ENCODE measurements at places on chromosomes 7 and 10. TPM values are rescaled to one million over a fixed set of nuclear protein-coding genes. Genes with fewer than 3 reads are reported as not detected.

DNA sequence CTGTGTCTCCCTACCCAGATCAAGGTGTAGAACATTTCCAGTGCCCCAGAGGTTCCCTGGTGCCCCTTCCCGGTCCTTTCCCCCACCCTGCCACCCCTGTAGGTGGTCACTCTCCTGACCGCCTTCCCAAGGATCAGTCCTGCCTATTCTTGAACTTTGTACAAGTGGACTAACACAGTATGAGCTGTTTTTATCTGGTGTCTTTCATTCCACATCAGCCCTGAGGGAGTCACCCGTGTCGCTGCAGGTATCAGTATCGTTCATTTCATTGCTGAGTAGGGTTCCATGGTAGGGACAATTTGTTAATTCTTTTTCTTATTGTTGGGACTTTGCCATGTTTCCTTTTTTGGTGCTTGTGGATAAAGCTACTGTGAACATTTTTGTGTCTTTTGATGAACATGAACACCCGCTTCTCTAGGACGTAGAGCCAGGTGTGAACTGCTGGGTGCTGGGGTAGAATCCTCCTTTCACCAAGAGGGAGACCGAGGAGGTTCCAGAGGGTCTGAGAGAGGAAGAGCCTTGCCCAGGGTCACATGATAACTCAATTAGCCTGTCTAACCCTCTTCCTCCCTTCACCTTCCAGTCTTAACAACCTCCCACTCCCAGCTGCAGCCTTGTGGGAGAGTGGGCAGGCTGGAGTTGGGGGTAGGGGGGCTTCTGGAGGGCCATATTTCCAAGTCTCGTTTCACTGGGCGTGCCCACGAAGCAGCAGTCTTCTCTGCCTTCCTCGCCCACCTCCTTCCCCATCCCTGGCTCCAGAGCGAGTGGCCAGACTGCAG is 18.0 kb downstream of the PALD1 start:
- H3K4me3 ChIP-seq: no peak overlapping the region
- H3K36me3 ChIP-seq: peaks cover 6% of the 10 kb centered on the region
- H3K4me1 ChIP-seq: peaks cover 7% of the 10 kb centered on the region
- H3K27ac ChIP-seq: no peak overlapping the region
- peaks cover 31% of the 10 kb centered on the region for H3K27me3 ChIP-seq

- no peak for DNase-seq
- no peaks in the 10 kb centered on the region for H3K27me3 ChIP-seq
- H3K27ac ChIP-seq: no peak overlapping the region
These were observed 124.4 kb upstream of the ITGB1 start for GRCh38 chr10:33082373-33082895.

UCN3 gene
- total RNA-seq: not detected

- H3K27ac ChIP-seq: no peak overlapping the region
- H3K4me1 ChIP-seq: no peaks in the 10 kb centered on the region
- H3K27me3 ChIP-seq: peaks cover 45% of the 10 kb centered on the region
- no peak overlapping the region for H3K4me3 ChIP-seq
- no peaks in the 10 kb centered on the region for H3K36me3 ChIP-seq
These were observed 93.1 kb downstream of the OAT start for GRCh38 chr10:124325633-124325914.

DNA sequence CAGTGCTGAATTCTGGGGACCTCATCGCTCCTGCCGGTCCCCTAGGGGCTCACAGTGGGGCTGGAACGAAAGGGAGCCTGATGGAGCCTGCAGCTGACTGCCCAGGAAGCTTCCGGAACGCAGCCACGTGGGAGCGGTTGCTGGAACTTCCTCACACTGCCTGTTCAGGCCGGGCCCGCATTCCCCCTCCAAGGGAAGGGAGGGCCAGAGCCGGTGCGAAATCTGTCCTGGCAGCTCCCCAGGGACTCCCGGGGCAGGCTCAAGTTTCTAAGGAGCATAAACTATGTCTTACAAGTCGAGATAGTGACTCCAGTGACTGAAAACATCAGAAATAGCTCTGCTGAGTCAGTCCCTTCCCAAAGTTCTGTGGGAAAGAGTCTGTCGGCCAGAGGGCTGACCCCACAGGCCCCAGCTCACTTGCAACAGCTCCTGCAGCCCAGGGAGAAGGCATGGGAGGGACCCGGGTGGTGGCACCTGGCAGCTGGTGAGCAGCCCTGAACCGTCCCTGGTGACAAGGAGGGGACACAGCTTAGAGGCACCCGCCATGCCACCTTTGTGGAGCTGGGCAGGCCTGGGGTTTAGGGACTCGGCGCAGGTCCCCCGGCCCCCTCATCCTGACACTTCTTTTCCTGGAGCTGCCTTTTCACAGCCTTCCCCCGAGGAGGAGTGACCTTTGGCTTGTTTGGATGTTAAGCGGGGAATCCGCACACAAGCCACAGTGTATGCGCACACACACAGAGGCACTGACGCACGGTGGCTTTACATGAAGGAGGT is 47.6 kb downstream of the PDGFA start:
- DNase-seq: no peak
- peaks cover 2% of the 10 kb centered on the region for H3K36me3 ChIP-seq
- peaks cover 4% of the 10 kb centered on the region for H3K27me3 ChIP-seq
- H3K27ac ChIP-seq: no peak overlapping the region
- H3K4me1 ChIP-seq: no peaks in the 10 kb centered on the region
- H3K4me3 ChIP-seq: no peak overlapping the region

- no peak overlapping the region for H3K4me3 ChIP-seq
- no peaks in the 10 kb centered on the region for H3K27me3 ChIP-seq
These were observed 342.9 kb downstream of the CALN1 start for GRCh38 chr7:72069263-72069662.

ENTPD1 gene
- total RNA-seq: 5.4 TPM

DNA sequence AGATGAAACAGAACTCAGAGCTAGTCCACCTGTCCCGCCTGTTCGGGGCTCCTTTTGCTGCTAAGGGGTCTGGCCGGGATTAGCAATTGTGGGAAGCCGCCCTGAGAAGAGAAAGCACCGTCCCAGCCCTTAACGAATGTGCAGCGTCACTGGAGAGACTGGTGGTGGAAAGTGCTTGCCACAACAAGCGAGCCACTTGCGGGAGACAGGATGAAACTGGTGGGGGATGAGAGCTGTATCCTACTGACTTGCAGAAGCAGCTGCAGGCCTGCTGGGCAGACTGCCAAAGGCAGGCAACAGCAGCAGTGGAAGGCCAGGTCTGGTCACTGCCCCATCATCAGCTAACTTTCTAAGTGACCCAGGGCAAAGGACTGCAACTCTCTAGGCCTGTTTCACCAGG is 95.4 kb downstream of the FAM53B start:
- no peak for DNase-seq
- H3K27me3 ChIP-seq: no peaks in the 10 kb centered on the region
- H3K27ac ChIP-seq: peak overlapping the region; percentile 97
- no peaks in the 10 kb centered on the region for H3K36me3 ChIP-seq

NEUROD6 gene
- total RNA-seq: not detected

- H3K36me3 ChIP-seq: no peaks in the 10 kb centered on the region
- no peak within 1 kb of the TSS for H3K4me3 ChIP-seq
- DNase-seq: no peak
These were observed at the start of gene ZNF716 for GRCh38 chr7:57449904-57450303. Gene ZNF716, plus strand, starts transcription at chr7:57450177. Its CDS starts 112 bp downstream, at chr7:57450289.

GRCh38 chr10:94282369-94282768 is 80.4 kb downstream of the NOC3L start:
- no peak overlapping the region for H3K4me3 ChIP-seq
- H3K36me3 ChIP-seq: no peaks in the 10 kb centered on the region
- peaks cover 50% of the 10 kb centered on the region for H3K27me3 ChIP-seq
- DNase-seq: no peak
- H3K27ac ChIP-seq: no peak overlapping the region
- peaks cover 11% of the 10 kb centered on the region for H3K4me1 ChIP-seq

DNA sequence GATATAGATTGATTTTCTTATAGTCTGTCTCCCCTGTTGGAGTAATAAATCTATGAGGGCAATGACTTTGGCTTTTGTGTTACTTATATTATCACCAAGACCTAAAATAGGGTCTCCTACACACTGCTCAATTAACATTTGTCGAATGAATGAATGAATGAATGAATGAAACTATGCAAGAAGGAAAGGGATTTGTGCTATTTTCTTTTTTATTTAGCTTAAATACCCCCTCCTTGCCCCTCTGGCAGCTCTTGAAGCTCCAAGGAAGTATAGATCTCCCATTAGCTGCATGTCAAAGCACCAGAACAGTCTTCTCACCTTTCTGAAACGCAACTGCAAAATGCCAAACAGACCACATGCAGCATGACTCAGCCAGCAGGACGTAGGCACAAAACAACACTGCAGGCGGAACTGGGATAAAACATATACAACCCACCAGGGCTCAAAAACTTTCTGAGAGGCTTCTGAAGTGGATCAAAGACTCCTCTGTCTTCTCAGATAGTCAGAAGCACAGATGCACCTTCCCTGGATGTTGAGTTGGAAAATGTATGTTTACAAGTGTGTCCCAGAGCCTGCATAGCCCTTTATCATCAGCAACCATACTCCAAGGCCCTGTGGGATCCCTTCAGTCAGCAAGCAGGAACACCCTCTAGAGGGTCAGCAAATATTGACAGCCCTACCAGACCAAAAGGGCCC is 187.8 kb downstream of the NPSR1 start:
- peaks cover 5% of the 10 kb centered on the region for H3K4me1 ChIP-seq
- peaks cover 33% of the 10 kb centered on the region for H3K27me3 ChIP-seq

FAM171A1 gene
- 2.7 TPM for total RNA-seq

DNA sequence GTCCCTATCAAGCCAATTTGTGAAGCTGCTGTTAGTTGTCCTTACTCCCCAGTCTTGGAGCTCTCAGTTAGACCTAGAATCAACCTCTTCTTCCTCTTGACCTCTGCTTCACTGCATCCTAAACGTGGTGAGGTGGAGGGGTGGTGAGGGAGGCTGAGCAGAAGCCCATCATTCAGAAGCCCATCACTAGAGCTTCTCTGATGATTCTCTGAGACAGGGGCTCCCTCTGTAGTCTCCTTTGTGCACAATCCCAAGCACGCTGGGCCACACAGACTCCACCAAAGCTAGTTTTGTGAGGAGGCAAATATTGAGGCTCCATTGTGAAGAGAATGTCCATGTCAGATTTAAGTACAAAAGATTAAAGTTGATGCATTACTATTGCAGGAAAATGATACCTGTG is 163.8 kb upstream of the PRSS1 start:
- peaks cover 28% of the 10 kb centered on the region for H3K4me1 ChIP-seq
- no peak for DNase-seq
- no peaks in the 10 kb centered on the region for H3K27me3 ChIP-seq
- H3K4me3 ChIP-seq: no peak overlapping the region

DNA sequence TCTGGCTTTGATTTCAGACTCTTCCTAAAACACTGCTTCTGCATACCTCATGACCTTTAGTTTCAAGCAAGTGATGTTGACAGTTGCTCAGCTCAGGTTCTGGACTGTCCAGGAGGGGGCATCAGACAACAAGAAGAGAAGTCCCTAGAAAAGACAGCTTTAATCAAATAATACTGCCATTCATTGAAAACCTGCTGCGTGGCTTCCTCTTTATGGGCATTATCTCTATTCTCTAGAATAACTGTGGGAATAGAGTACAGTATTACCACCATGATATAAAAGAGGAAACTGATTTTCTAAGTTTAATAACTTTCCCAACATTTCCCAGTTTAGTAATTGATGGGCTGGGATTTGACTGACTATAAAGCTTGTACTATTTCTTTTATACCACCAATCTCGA is 170.4 kb downstream of the SNX13 start:
- peaks cover 5% of the 10 kb centered on the region for H3K4me1 ChIP-seq
- H3K27ac ChIP-seq: peak overlapping the region; percentile 27
- no peak overlapping the region for H3K4me3 ChIP-seq

DNA sequence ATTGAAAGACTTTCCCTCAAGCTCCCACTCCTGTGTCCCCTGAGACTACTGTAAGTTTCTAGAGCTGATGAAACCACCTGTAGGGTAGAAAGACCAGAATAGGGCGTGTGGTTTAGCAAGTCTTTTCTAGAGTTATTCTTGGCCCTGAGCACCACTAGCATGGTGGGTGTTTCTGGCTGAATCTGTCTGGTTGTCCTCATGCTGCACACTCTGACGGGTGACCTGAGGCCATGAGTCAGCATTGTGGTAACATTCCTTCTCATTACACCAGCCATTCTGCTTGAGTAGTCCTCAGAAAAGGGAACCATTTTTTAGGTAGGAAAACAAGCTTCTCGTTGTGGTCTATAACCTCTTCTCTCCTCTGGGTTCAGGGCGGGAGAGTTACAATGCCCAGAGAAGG is 250.3 kb downstream of the SNX13 start:
- peaks cover 5% of the 10 kb centered on the region for H3K27me3 ChIP-seq
- peaks cover 3% of the 10 kb centered on the region for H3K4me1 ChIP-seq
- H3K4me3 ChIP-seq: no peak overlapping the region
- DNase-seq: no peak

TNS3 gene
- 2.3 TPM for total RNA-seq

DNA sequence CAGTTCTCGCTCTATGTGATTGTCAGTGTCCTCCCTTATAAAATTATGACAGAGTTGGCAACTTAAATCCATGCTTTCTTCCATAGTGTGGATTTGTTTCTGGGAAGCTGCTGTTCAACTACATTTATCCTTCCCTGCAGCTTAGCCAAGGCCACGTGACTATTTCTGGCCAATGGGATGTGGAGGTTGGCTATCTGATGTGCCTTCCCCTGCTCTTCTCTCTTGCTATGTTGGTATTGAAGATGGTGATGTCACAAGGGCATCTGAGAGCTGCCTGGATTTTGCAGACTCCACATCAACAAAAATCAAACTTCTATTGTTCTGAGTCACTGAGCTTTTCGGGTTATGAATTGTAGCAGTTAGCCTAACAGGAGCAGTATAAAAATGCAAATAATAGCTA is 164.9 kb upstream of the RHOBTB1 start:
- no peaks in the 10 kb centered on the region for H3K4me1 ChIP-seq
- no peaks in the 10 kb centered on the region for H3K36me3 ChIP-seq
- H3K27me3 ChIP-seq: peaks cover 12% of the 10 kb centered on the region
- no peak overlapping the region for H3K27ac ChIP-seq

- peaks cover 40% of the 10 kb centered on the region for H3K27me3 ChIP-seq
- no peak overlapping the region for H3K4me3 ChIP-seq
- DNase-seq: no peak
- H3K4me1 ChIP-seq: peaks cover 2% of the 10 kb centered on the region
- H3K27ac ChIP-seq: no peak overlapping the region
These were observed 75.4 kb downstream of the OTUD1 start for GRCh38 chr10:23514321-23514720.
